ENCODE measurements at places on chromosomes 4 and X.
A peak's percentile ranks its signal among the peaks of the same experiment; 100 is the strongest.

DNA sequence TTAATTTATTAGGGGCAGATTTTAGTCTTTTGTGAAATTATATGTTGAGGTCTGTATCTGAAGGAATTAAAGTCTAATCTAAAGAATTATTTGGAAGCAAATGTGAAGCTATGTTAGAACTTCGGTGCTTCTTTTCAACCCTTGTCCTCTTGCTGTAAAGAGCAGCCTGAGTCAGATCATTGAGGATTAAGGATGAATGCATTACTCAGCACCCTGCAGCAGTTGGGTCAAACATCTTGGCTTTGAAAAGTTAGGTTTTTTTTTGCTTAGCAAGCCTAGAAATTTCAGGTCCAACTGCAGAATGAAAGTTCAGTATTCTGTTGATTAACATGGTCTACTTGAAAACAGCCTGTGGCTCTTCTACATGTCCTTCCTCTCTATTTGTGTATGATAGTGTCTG is 57.6 kb downstream of the SLC4A4 start:
- no peak for DNase-seq

DNA sequence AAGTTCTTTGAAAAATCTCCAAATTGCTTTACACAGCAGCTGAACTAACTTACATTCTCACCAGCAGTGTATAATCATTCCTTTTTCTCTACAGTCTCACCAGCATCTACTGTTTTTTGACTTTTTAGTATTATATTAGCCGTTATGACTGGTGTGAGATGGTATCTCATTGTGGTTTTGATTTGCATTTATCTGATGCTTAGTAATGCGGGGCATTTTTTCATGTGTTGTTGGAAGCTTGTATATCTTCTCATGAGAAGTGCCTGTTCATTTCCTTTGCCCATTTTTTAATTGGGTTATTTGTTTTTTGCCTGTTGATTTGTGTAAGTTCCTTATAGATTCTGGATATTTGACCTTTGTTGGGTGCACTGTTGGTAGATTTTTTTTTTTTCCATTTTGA is 931.7 kb downstream of the CENPC start:
- no peak for DNase-seq

DNA sequence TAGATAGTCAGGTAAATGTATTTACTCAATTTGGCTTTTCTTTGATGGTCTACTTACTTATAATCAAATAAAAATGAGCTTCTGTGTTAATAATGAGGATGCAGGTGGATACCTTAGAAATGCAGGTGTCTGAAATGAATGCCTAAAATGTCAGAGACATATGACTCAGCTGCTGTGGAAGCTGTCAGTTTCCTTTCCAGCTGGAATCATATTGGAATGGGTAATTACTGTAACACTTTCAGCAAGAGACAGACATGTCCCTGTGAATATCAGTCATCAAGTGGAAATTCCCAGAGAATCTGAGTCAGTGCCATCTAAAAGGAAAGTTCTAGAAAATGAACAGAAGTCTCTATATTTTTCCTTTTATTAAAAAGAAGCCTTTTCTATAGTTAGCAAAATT is 783.0 kb upstream of the AADAT start:
- DNase-seq, result no peak

DNA sequence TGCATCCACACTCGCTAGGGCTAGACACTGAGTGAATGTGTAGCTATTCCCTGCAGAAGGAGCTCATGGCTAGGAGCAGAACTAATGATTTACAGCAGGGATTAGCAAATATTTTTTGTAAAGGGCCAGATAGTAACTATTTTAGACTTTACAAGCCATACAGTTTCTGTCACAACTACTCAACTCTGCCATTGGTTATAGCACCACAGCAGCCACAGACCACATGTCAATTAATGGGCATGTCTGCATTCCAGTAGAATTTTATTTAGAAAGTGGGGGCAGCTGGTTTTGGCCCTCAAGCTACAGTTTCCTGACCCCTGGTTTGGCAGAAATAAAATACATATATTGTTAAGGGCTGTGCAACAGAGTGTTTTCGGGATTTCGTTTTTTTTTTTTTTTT is 192.6 kb downstream of the FRMPD4 start:
- DNase-seq, result no peak

DNA sequence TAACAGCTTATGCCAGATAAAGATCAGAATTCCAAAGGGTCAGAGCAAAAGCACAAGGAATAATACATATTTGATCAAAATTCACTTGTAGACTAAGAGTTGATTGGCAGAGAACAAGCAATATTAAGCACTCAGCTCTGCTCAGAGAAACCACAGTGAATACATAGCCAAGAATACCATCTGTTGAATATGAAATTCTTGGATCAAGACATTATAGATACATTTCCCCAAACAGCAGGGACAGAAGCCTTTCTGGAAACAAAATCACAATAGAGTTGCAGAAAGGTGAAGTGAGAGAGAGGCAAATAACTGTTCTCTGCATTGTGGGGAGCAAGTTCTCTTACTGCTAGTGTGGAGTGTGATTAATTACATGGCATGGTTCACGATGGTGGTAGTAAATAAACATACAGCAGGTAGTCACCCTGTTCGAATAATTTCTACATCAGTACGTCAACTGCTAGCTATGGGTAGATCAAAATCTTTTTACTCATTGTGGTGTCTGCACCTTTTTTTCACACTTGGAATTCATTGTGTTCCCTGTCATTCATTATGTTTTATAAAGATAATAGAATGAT is 366.7 kb downstream of the PCDH7 start:
- no peak for DNase-seq

- DNase-seq, result no peak
Observed at GRCh38 chrX:14354521-14354920, 174.8 kb upstream of the GLRA2 start.

GRCh38 chr4:169795585-169795984 is 37.8 kb upstream of the HPF1 start:
- DNase-seq, result no peak

DNA sequence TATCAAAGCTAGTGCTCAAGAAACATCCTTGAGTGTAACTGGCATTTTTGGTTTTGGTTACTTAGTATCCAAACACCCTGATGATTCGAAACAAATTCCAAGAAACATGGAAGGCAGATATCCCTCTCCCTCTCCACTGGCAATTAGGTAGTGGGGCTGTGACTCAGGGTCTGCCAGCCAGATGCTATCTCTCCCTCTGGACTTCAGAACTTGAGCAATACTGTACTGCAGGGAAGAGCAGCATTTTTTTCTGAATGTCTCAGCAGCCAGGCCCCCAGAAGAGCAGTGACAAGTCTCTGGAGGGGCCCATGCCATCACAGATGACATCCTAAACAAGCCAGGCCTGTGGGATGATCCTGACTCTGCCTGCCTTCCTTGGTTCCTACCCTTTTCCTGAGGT is 37.3 kb upstream of the BCORL1 start:
- DNase-seq, result no peak

GRCh38 chrX:65528705-65529340 is 5.8 kb downstream of the LAS1L start:
- DNase-seq, result peak; percentile 47

DNA sequence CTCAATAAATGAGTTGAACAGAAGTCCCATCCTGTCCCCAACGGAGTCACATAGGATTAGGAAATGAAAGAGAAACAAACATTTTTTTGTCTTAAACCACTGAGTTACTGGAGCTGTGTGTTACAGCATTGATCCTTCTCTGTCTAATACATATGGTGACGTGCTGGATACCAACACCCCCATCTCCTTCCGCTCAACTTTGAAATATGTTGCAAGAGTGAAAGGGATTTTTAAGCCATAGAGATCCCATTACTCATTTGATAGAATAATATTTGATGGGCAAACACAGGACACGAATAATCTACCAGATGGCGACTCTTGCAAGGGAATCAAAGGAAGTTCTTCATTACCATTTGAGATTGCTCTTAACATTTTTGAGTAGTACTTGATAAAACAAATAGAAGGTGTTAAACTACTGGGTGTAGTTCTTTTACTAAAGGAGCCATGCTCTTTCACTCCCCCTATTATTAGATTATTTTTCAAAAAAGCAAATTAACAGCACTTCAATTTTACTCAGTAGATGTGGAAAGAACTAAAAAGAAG is 140.5 kb downstream of the PACRGL start:
- DNase-seq, result no peak

- no peak for DNase-seq
Observed at GRCh38 chrX:22314211-22314610, 41.5 kb downstream of the CBLL2 start.

- no peak for DNase-seq
Observed at GRCh38 chr4:141458501-141458900, 177.9 kb upstream of the IL15 start.

DNA sequence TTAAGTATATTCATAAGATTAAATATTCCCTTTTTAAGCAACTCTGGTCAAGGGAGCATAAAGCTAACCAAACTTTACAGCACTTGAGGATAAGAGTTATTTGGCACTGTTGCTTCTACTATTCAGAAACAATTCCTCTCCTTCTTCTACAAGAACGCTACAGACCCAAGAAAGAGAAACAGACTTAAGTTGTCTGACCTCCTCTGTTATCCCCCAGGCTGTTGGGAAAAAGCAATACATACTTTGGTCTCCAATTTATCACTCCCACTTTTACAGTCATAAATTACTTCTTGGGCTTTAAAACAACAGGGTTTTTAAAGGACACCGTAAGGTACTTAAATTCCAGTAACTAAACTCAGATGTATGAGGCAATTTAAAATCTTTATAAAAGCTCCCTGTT is 147.4 kb downstream of the COL25A1 start:
- DNase-seq, result no peak

DNA sequence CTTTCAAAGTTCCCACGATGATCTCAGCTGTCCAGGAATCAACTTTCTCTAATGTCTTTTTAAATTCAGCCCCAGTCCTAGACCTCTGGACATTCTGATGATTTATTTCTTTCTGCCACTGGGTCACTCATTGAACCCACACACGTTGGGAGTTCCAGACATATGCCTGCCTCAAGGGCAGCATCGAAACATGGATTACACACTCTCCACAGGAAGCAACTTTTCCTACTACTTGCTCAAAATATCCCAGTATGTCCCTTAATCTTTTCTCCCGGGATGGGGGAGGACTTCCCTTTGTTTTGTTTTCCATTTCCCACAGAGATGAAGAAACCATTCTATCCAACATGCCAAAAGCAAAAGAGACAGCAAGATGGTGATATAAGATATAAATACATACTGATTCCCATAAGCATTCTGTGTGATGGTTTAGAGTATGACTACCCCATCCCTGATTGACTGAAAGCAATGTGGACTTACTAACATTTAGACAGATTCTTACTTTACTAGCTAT is 79.8 kb upstream of the PPARGC1A start:
- no peak for DNase-seq

- DNase-seq, result no peak
Observed at GRCh38 chr4:41631523-41631922, 93.6 kb downstream of the LIMCH1 start.

DNA sequence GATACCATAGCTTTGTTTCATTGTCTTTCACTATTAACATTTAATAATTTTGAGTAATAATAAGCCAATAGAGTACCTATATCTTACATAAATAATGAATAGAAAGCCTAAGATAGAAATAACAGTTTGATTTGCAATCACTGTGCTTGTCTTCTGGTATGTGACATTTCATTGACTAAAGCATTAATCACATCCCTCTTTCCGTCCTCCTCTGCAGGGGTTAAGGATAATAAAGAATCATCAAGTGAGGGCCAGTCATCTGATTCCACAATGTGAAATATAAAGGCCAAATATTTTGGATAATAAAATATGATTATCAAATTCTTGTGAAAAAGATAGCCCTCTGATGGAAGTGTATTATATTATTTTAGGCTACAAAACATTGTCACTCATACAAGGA is 2073.4 kb downstream of the ARAP2 start:
- DNase-seq, result no peak

- no peak for DNase-seq
Observed at GRCh38 chrX:97384685-97385084, 501.0 kb downstream of the RPA4 start.

GRCh38 chrX:129449148-129449547 is 74.1 kb downstream of the SMARCA1 start:
- DNase-seq, result no peak

DNA sequence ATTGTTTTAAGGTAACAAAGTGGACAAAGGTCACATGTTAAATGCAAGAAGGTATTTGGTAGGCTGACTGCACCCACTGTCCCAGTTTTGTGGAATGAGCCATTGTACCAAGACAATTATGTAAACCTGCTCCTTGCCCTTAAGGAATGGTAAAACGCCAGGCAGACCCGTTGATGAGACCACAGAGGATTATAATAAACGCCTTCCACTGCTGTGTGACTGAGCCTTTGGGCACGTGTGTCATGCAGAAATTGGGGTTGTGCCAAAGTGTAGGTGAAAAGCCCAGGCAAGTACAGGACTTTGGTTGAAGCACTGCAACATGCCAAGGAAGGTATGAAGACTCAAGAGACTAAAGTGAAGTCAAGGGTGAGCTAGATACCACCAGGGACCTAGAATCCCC is 59.7 kb downstream of the LRRC66 start:
- DNase-seq, result no peak

DNA sequence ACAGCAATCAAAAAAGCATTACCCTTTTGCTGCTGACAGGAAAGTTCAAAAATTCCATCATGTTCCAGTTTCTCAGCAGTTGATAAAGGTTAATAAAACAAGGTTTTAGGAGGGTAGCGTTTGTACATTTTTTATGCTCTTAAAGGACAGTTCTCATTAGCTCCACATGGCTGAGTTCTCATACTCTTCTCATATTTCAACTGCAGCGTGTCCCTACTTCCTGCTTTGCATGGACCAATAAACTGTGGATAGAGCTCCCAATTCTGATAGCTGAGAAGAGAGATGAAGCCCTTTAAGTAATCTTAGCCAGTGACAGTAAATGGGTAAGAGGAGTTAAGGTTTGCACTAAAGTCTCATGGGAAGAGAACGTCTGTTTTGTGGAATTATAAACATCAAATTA is 53.5 kb downstream of the SPANXA2 start:
- no peak for DNase-seq

DNA sequence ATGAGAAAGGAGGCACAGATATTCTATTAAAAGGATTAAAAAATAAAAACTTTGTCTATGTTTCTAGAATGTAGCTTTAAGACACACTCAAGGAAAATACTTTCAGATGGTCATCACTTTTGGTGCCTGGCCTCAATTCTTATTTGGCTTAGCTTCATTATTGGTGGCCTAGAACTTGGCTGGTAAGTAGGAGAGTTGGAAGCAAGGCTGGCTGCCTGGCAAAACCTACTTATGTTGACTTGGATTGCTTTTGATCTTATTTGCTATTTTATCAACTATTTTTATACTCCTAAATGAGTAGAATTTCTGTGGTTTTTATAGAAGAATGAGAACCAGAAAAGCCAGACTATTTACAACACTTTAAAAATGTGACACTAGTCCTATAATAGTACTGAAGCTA is 35.3 kb upstream of the JADE3 start:
- DNase-seq, result no peak
